Lung (tissue), 17 donors: ENCODE measurements at places on chromosomes 1 and 21. TPM values are rescaled to one million over a fixed set of nuclear protein-coding genes. Genes with fewer than 3 reads are reported as not detected.

The OR2L13 gene
- not detected for total RNA-seq

The RNU1-2 gene
- total RNA-seq: under 0.01 TPM

The FCER1G gene
- 169 TPM for total RNA-seq

The TMEM63A gene
- 108 TPM for total RNA-seq

The LPAR3 gene
- total RNA-seq: 8.3 TPM

The GREM2 gene
- 0.92 TPM for total RNA-seq

The PLOD1 gene
- 89.5 TPM for total RNA-seq

DNA sequence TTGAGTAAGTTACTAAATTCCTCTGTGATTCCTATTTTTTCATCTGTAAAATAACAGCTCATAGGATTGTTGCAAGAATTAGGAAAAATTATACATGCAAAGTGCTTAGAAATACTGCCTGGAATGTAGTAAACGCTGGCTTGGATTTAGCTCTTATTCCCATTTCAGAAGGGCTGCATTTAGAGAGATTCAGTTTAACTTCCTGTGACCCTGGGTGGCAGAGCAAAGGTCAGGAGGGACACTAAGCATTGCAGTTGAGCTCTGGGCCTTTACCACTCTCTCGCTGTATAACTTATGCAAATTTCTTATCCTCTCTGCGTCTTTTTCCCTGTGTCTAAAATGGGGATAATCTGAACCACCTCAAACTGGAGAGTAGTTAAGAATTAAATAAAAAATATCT is 241.0 kb upstream of the POU3F1 start:
- no peaks in the 10 kb centered on the region for H3K36me3 ChIP-seq
- H3K27ac ChIP-seq: no peak overlapping the region
- no peaks in the 10 kb centered on the region for H3K27me3 ChIP-seq
- H3K4me3 ChIP-seq: no peak overlapping the region

- H3K27ac ChIP-seq: peak overlapping the region; percentile 97
- H3K27me3 ChIP-seq: no peaks in the 10 kb centered on the region
- H3K4me3 ChIP-seq: peak overlapping the region; percentile 85
- H3K4me1 ChIP-seq: peaks cover 10% of the 10 kb centered on the region
These were observed 642 bp downstream of the SLC30A7 start for GRCh38 chr1:100896481-100896982.

GRCh38 chr1:245395680-245396079 is 240.9 kb downstream of the KIF26B start:
- DNase-seq: no peak
- no peaks in the 10 kb centered on the region for H3K27me3 ChIP-seq

DNA sequence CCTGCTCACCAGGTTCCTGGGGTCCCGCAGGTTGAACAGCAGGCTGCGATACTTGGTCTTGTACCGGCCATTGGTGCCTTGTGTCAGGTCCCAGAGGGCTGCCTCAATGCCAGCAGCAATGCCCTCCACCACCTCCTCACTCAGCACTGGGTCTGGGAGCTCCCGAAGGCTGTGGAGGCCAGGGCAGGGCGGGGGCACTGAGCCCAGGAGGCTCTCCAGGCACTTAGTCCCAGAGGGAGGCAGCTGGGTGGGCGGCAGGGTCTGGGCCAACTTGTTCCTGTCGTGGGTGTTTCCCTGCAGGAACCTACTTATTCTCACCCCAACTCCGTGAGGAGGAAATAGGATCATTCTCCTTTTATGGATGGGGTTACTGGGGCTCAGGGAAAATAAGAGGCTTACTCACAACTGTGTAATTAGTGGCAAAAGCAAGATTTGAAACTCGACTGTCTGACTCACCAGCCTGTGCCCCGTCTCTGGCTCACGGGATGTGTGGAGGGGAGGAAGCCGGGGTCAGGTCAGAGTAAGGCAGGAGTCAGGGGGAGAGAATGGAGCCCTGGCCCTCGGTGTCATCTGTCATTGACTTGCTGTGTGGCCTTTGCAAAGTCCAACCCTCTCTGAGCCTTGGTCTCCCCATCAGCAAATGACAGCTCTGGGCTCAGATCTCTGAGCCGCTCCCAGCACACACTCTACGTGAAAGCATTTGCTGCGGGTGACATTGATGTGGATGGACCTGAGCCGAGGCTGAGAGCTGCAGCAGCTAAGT is 17.2 kb downstream of the SPOCD1 start:
- H3K4me1 ChIP-seq: peaks cover 3% of the 10 kb centered on the region
- no peak overlapping the region for H3K4me3 ChIP-seq
- H3K36me3 ChIP-seq: no peaks in the 10 kb centered on the region
- DNase-seq: peak; percentile 22

- no peaks in the 10 kb centered on the region for H3K27me3 ChIP-seq
- H3K4me1 ChIP-seq: peaks cover 6% of the 10 kb centered on the region
- DNase-seq: no peak
- H3K36me3 ChIP-seq: no peaks in the 10 kb centered on the region
These were observed 446.8 kb downstream of the PLPP3 start for GRCh38 chr1:56132520-56132919.

DNA sequence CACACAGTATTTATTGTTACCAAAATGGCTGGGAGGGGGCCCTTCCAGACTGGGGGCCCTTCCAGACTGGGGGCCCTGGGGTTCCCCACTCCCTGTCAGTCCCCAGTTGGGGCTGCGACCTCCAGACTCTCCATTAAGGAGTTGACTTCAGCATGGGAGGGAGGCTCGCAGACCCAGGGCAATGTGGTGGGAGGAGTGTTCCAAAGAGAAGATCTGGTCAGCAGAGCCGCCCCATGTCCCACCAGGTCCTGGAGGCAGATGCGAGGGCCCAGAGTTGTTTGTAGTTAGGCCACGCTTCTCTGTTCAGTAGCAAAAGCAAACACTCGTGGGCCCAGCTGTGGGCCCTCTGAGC is 285.5 kb downstream of the LRRC40 start:
- no peaks in the 10 kb centered on the region for H3K27me3 ChIP-seq
- H3K27ac ChIP-seq: no peak overlapping the region

DNA sequence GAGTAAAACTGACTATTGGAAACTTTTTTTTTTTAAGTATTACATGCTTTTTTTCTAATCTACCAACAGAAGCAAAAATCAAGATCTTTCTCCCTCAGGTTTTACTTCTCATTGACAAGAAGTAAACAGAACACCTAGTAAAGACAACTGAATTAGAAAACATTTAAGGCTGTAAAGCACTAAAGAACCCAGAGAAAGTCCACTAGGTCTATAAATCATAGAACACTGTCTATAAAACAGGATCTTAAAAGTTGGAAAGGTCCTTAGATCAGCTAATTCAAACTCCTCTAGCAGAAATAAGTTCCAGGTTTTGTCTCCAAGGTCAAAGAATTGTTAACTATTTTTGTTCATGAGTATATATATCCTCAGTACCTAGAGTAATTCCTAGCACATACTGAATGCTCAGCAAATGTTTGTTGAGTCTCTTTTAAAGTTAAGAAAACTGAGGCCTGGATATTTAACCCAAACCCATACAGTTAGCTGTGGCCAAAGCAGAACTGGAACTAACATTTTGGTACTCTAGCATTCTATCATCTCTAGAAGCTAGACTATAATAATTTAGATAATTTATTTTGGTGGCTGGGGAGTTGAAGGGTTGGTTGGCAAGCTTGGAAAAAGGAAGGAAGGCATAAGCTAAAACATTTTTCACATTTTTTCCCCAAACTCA is 3.0 kb downstream of the EPS15 start:
- H3K4me3 ChIP-seq: no peak overlapping the region
- peaks cover 11% of the 10 kb centered on the region for H3K4me1 ChIP-seq
- no peak for DNase-seq
- no peaks in the 10 kb centered on the region for H3K36me3 ChIP-seq
- no peaks in the 10 kb centered on the region for H3K27me3 ChIP-seq
- peak overlapping the region; percentile 26 for H3K27ac ChIP-seq

- no peaks in the 10 kb centered on the region for H3K36me3 ChIP-seq
- no peak overlapping the region for H3K27ac ChIP-seq
- H3K4me1 ChIP-seq: no peaks in the 10 kb centered on the region
- no peak overlapping the region for H3K4me3 ChIP-seq
These were observed 437.0 kb downstream of the PTPRC start for GRCh38 chr1:199075792-199076191.

DNA sequence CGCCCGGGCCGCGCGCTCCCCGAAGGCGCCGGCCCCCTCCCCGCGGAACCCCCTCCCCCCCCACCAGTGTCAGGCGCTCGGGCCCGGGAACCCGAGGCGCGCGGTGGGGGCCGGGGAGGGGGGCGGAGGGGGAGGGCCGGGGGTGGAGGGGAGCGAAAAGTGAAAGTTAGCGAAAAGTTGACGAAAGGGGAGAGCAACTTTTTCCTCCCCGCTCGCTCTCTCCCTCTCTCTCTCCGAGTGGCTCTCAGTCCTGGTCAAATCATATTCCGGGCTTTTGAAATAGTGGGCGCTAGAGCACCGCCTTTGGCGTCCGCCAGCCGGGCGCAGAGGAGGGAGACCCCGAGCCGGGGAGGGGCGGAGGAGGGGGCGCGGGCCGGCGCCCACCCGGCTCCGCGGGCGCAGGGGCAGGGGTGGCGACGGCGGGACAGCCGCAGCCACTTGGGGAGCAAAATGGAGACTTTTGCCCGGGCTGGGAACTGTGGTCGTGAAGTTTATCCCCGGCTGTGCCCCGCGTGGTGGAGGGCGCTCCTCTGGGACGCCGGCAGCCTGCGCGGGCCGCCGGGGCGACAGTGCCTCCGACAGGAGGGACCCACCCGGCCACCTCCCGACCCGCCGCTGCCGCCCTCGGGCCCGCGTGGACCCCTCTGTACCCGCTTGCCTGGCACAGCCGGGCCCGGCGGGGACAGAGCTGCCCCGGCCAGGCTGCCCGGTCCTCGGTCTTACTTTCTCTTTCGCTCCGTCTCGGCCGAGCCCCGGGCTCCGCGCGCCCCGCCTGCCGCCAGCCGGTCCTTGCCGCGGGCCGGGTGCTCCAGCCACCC is 697 bp downstream of the PRDM16 start:
- H3K4me3 ChIP-seq: peak overlapping the region; percentile 60
- peak; percentile 92 for DNase-seq
- peaks cover 52% of the 10 kb centered on the region for H3K27me3 ChIP-seq
- no peaks in the 10 kb centered on the region for H3K4me1 ChIP-seq
- H3K27ac ChIP-seq: peak overlapping the region; percentile 89
- H3K36me3 ChIP-seq: no peaks in the 10 kb centered on the region

DNA sequence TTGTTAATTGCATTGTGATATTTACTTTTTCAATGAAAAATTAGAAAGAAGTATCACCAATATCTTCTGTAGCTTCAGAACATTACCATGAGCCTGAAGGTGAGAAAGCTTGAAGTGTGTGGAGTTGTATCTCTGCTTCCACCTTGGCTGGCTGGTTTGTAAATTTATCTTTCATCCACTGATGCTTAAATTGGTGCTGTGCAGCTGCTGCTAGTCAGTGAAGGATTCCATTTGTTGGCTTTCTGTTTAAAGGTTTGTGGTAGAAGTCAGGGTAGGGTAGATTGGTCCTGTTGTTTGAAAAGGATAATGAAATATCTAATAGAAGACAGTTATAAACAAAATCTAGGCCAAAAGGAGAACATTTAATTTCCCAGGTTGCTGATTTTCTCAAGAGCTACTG is 105.7 kb downstream of the C1orf21 start:
- DNase-seq: no peak
- peak overlapping the region; percentile 87 for H3K27ac ChIP-seq
- H3K27me3 ChIP-seq: no peaks in the 10 kb centered on the region
- no peak overlapping the region for H3K4me3 ChIP-seq

GRCh38 chr1:178727014-178727895 is 2.2 kb downstream of the RALGPS2 start:
- peaks cover 20% of the 10 kb centered on the region for H3K4me1 ChIP-seq
- H3K36me3 ChIP-seq: no peaks in the 10 kb centered on the region
- H3K4me3 ChIP-seq: no peak overlapping the region
- DNase-seq: no peak
- H3K27ac ChIP-seq: no peak overlapping the region
- no peaks in the 10 kb centered on the region for H3K27me3 ChIP-seq

GRCh38 chr1:2548068-2548589 is 8.0 kb upstream of the TNFRSF14 start:
- H3K27ac ChIP-seq: peak overlapping the region; percentile 76
- no peaks in the 10 kb centered on the region for H3K36me3 ChIP-seq
- DNase-seq: peak; percentile 81
- H3K4me3 ChIP-seq: no peak overlapping the region
- no peaks in the 10 kb centered on the region for H3K27me3 ChIP-seq
- H3K4me1 ChIP-seq: peaks cover 35% of the 10 kb centered on the region

DNA sequence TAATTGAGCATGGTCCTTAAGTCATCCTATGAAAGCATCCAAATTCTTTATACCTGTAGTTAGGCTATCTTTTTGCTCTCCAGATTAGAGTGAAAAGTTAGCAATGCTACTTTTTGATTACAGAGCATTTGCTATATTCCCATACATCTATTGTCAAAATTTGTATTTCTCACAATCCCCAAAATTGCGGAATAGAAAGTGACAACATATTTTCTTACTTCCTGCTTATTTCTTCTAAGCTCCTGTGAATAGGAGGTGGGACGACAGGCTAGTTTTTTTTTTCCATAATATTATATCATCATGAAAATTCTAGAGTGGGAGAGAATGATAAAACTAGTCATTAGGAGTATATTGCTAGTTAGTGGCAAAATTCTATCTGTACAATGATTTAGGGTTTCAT is 264.0 kb upstream of the DPYD start:
- DNase-seq: no peak
- no peaks in the 10 kb centered on the region for H3K36me3 ChIP-seq
- no peaks in the 10 kb centered on the region for H3K4me1 ChIP-seq
- H3K27me3 ChIP-seq: no peaks in the 10 kb centered on the region
- H3K27ac ChIP-seq: no peak overlapping the region

DNA sequence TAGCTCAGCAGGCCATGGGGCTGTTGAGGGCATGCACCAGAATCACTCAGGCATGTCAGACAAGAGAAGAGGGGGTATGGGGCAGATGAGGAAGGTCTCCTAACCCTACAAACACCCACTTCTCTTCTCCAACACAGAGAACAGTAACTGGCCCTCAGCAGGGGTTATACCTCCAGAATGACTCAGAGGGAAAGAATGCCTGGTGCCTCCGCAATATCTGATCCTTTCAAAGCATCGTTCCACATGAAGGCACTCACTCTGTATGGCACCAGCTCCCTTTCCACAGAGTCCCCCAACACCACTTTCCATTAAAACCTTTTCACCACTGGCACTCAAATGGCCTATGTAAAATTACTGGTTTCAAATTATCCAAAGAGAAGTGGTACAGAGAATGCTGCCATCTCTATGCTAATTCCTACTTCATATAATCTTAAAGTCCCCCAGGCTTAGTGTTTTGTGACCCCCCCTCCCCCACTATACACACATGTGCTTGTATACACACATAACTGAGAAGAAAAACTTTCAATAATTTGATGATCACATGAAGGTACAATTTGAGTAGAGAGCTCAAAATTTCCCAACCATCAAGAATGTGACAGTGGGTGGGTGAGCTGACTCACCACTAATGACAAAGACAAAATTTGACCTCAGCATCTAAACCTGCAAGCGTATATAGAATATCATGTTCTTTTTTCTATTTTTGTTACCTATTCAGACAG is 91.5 kb downstream of the SIPA1L2 start:
- H3K27ac ChIP-seq: peak overlapping the region; percentile 74
- H3K36me3 ChIP-seq: no peaks in the 10 kb centered on the region
- no peaks in the 10 kb centered on the region for H3K27me3 ChIP-seq
- no peak for DNase-seq
- H3K4me1 ChIP-seq: peaks cover 5% of the 10 kb centered on the region

DNA sequence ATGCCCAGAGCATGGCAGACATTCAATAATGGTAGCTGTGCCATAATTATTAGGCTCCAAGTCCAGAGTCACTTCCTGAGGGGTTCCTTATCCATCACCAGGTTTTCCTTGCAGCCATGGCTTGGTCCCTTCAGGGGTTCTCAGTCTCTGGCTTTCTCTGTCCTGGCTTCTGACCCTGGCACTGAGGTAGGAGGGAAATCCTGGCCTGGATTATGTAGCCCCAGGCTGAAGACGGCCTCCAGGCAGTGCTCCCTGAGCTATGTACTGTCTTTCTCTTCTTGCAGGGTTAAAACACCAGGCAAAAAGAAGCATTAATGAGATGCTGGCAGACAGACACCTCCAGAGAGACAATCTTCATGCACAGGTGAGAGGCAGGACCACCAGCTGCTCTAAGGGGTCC is 9.5 kb upstream of the PADI3 start:
- no peaks in the 10 kb centered on the region for H3K4me1 ChIP-seq
- no peak overlapping the region for H3K4me3 ChIP-seq
- H3K36me3 ChIP-seq: no peaks in the 10 kb centered on the region
- no peak overlapping the region for H3K27ac ChIP-seq
